Aorta (tissue), 5 donors: ENCODE measurements at places on chromosomes 7 and 10. TPM values are rescaled to one million over a fixed set of nuclear protein-coding genes. Genes with fewer than 3 reads are reported as not detected.

PDZD7 gene
- total RNA-seq, result 1.6 TPM

ADAMTS14 gene
- 2.4 TPM for total RNA-seq

ANKIB1 gene
- total RNA-seq, result 71.0 TPM

NME8 gene
- total RNA-seq, result 2.0 TPM

CHAT gene
- total RNA-seq, result not detected

TNPO3 gene
- 27.2 TPM for total RNA-seq

PNLIPRP1 gene
- 0.94 TPM for total RNA-seq

PDSS1 gene
- 4.2 TPM for total RNA-seq

RNF148 gene
- 1.6 TPM for total RNA-seq

FGFBP3 gene
- 1.7 TPM for total RNA-seq

CCDC172 gene
- not detected for total RNA-seq

NUTM2E gene
- total RNA-seq, result not detected

DNA sequence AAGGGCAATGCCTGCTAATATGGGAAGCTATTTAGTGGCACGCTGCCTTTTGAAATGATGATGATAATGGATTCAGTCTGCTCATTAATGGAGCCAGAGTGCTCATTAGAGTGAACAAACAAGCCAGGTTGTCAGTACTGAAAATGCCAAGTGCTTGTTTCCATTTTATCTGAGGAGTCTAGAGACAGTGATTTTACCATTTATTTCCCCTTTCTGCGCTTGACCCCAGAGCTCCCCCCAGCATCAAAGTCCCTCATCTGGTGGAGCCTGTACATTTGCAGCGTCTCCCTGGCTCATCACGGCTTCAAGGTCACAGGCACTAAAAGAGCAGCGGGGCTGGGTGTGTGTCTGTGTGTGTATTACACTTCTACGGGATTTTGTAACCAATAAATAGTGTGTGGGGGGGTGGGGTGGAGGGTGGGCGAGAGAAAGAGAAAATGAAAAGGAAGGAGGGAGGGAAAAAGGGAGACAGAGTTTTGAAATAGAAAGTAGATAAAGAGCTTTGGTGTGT, 553.8 kb downstream of the TFEC start:
- DNase-seq, result no peak

DNA sequence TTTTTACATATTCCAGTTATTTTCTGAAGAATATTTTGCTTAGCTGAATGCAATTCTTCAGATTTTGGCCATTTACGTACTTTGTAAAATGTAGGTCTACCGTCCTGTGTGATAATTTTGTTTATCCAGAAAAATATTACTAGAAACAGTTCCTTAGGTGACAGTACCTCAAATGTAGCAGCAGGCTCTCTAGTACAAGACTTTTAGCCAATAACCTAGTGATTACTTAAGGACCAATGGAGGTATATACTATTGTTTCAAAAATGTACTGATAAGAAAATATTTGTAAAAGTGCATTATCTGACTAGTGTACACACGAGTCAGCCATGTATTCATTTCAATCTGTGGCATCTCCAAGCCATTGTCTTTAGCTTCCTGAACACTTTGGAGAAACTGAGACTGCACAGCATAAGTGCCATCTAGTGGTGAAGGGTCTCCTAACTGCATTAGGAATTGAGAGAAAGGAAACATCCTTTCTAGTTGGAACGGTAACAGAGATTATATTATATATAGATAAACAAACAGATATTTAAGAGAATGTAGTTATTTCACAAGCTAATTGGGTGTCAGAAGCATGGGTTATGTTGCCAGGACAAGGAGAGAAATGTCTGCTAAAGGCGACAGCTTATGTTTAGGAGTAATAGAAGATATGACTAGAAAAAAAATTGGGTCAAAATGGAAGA, 23.7 kb downstream of the RTKN2 start:
- no peak for DNase-seq

DNA sequence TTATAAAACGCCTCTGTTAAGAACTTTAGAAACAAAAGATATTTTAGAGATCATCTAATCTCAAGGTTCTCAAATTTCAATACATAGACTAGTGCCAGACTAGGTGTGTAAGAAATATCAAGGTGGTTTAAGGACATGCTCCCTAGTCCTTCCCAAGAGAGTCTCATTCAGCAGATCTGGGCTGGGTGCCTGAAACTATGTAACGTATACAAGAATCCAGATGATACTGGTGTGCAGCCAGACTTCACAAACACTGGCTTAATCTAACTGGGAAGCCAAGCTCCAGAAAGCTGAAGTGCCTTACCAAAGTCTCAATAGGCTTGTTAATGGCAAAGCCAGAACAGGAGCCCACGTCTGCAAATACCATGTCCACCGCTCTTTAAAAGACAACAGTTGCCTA, 105.0 kb upstream of the AMPH start:
- no peak for DNase-seq

GRCh38 chr10:13296476-13296875, 3.4 kb downstream of the PHYH start:
- no peak for DNase-seq

- peak; percentile 72 for DNase-seq
Observed at GRCh38 chr10:43117777-43118583, 20.3 kb upstream of the CSGALNACT2 start.

DNA sequence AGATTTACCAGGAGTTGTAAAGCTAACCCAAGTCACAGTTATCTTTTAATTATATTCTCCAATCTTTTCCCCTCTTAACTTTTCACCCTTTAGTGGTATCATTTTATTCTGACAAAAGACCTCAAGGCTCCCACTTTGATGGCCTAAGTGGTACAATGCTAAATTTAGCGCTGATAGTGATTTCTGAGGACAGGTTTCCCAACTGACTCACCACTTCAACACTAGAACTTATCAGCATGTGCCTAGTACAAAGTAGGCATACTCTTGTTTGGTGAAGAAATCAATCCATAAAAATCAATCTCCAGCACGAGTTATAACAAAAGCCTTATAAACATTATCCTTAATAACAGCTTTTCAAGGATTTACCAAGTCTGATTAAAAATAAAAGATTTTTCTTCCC, 7.5 kb downstream of the SNX13 start:
- DNase-seq, result no peak

GRCh38 chr7:77831481-77831880, 32.9 kb downstream of the PHTF2 start:
- DNase-seq, result no peak

DNA sequence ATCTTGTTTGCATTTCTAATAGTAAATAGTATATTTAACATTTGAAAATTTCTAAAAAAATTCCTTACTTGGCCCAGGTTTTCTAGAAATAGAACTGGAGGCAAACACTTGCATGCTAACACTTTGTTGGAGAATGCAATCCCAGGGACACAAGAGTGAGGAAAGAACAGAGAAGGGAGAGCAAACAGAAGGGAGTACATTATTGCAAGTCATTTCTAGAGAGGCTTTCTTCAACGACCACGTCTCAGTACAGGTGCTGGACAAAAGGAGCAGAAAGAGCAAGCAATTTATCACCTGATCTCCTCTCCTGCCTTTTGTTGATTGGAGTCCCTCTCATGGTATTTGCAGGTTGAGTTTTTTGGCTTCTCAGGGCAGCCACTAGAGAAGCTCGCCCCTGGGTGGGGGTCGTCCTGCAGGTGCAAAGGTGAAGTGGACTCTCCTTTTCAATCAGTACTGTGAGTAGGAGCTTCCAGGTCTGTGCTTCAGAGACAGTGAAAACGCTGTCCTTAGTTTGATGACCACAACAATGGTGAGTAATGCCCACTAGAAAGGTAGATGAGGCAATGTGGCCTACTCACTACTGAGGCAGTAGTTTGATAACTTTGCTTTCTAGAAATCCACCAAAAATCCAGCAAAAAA, 5.2 kb downstream of the CPED1 start:
- no peak for DNase-seq

- no peak for DNase-seq
Observed at GRCh38 chr10:80660736-80661135, 123.0 kb downstream of the SH2D4B start.

DNA sequence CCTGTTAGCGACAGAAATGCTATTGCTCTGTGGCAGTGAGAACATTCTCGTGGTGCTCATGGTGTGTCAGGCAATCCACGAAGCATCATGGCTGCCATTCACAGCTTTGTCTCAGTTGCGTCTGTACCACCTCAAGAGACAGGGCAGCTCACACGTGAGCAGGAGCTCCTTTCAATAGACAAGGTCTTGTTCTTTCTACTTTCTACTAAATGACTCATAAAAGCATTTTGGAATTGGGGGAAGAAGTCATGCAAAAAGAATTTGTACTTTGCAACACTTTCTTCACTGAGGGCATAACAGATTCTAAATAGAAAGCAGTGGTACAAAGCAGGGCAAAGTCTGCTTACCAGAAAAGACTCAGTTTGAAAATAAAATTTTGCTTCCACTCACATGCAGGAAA, 638.5 kb downstream of the PHTF2 start:
- DNase-seq, result no peak

DNA sequence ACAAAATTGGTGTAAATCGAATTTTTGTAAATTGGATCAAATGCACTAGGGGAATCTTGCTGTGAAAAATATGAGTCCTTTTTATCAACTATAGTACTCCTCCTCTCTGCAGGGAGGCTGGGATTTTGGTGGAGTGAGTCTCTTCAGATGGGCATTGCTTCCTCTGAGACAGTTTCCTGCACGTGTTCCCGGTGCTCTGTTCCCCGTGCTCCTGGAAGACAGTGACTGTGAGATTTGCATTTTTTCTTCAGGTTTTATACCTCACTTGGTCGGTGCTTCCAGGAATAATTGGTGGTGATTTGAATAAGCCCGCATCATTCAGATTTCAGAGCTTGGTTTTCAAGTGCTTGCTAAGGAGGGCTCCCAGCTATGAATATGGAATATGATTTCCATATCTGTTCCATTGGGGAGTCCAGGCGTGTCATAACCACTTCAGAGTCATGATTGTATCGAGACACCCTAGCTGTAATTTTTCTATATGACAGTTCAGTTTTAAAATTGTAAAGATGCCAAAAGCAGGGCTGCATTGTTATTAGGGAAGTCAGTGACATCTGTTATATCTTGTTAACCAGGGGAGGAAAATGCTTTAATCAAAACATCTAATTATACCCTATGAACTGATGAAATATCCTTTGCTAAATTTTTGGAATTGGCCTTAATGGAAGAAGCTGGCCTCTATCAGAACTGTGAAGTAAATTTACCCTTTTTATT, 12.3 kb downstream of the AUTS2 start:
- no peak for DNase-seq

DNA sequence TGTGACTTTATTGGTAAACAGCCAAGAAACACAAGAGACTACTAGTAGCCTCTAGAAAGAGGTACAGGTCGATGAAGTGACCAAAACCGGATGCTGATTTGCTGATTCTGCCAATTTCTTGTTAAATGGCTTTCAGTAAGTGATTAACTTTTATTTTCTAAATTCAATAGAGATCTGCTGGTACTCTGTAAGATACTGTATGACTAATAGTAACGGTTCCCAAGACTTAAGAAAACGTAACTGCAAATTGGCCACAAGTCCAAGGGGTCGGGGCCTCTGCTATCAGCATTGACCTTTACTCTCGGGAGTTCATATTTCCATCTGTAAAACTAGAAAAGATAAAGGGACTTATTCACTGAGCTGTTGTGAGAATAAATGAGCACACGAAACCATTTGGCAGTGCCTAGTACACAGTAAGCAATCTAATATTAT, 1.4 kb downstream of the FAM3C start:
- DNase-seq, result no peak

DNA sequence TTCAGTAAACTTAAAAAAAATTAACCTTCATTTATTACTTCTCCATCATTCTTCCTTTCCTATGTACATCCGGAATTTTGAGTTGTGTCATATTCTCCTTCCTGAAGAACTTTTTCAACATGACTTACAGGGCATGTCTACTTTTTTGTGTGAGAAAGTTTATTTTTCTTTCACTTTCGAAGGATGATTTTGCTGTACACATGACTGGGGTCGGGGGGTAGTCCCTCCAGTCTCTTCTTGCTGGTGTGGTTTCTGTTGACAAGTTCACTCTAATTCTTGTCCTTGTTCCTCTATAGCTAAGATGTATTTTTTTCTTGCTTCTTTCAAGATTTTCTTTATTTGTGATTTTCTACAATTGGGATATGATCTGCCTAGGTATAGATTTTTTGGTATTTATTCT, 55.8 kb downstream of the INPP5A start:
- no peak for DNase-seq

- DNase-seq, result no peak
Observed at GRCh38 chr7:130275826-130276297, 9.2 kb downstream of the CPA2 start.
